ENCODE measurements at places on chromosomes 12 and 14. TPM values are rescaled to one million over a fixed set of nuclear protein-coding genes. Genes with fewer than 3 reads are reported as not detected.

DNA sequence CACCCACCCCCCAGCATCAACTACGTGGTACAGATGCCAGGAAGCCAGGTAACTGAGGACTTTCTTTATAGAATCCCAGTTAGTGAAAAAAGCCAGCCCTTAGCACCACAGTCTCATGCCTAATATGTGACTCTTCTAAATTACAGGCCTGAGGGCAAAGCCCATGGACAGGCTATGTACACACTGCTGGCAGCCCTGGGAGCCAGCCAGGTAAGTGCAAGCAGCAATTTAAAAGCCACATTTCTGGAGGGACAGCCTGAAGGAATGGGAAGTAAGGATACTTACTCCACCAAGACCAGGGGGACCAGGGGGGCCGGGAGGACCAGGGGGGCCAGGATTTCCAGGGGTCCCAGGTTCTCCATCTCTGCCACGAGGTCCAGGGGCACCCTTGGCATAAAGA lies 7.0 kb downstream of the COL2A1 start:
- H3K4me1 ChIP-seq: peaks cover 15% of the 10 kb centered on the region
- H3K27me3 ChIP-seq: peaks cover 89% of the 10 kb centered on the region
- no peak for DNase-seq
- H3K4me3 ChIP-seq: no peak overlapping the region

- peaks cover 29% of the 10 kb centered on the region for H3K36me3 ChIP-seq
- DNase-seq: no peak
- no peak overlapping the region for H3K27ac ChIP-seq
- H3K27me3 ChIP-seq: no peaks in the 10 kb centered on the region
- H3K4me3 ChIP-seq: no peak overlapping the region
These were observed 22.0 kb downstream of the POLE start for GRCh38 chr12:132665149-132665491.

DNA sequence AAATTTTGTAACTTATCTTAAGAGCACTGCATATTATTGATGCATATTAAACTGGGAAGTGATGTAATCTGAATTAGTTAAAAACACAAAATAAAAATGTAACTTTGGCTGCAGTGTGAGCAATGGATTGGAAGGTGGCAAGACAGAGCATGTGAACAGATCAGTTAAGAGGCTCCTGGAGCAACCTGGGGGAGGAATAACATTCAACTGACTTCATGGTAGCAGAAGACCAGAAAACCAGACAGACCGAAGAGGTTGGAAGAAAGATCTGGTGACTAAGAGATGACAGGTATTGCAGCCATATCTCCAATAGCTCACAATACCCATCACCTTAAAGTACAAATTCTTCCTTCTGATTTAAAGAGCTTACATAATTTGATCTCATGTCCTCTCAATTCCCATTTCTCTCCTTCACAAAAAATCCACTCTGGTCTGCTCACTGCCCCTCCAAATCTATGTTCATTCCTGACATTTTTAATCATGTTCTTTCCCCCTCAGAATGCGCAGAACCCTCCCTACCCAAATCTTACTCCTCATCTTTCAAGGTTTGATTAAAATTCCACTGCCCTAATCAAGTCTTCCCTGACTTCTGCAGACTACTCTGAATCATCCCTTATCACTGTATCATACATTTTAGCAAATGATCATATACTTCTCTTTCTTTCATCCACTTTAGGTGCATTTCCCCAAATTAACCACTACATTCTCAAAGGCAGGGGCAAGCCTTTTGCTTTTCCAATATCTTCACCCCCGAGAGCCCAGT lies 51.5 kb downstream of the DUSP16 start:
- DNase-seq: no peak
- no peaks in the 10 kb centered on the region for H3K27me3 ChIP-seq
- no peak overlapping the region for H3K4me3 ChIP-seq
- no peaks in the 10 kb centered on the region for H3K4me1 ChIP-seq

GRCh38 chr14:65804439-65805112 lies 392.0 kb downstream of the FUT8 start:
- H3K4me3 ChIP-seq: no peak overlapping the region
- H3K27me3 ChIP-seq: no peaks in the 10 kb centered on the region
- no peak overlapping the region for H3K27ac ChIP-seq
- DNase-seq: no peak
- no peaks in the 10 kb centered on the region for H3K4me1 ChIP-seq

DNA sequence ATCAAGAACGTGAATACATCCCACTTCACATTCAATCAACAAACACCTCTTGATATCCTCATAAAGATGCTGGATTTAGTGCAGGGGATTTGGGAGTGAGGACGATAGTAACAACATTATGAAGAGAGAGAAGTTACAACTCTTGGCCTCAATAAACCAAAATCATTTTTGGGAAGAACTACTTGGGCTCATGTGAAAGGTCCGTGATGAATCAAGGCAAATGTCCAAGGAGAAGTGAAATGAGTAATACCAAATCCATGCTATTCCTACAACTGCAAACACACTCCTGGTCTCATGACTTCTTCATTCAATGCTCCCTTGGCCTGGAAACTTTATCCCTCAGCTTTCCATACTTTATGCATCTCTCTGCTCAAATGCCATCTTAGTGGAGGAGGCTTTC lies 162.0 kb upstream of the LMNTD1 start:
- H3K4me1 ChIP-seq: no peaks in the 10 kb centered on the region
- H3K27me3 ChIP-seq: peaks cover 8% of the 10 kb centered on the region
- no peak overlapping the region for H3K27ac ChIP-seq
- H3K36me3 ChIP-seq: no peaks in the 10 kb centered on the region
- H3K4me3 ChIP-seq: no peak overlapping the region

DNA sequence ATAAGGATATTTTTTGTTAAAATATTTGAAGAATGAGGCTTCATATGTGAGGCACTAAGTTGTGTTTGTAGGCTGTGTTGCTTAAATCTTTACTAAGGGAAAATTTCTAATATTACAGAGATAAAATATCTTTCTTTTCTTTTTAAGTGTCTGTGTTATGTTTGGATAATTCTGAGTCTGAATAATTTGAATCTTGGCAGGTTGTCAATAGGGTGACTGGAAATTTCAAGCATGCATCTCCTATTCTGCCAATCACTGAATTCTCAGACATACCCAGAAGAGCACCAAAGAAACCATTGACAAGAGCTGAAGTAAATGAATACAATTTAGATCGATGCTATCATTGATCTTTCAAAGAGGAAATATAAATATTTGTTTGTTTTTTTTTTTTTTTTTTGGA lies 29.4 kb downstream of the TMPO start:
- no peak for DNase-seq
- H3K27me3 ChIP-seq: no peaks in the 10 kb centered on the region
- H3K4me1 ChIP-seq: no peaks in the 10 kb centered on the region
- no peak overlapping the region for H3K4me3 ChIP-seq

DNA sequence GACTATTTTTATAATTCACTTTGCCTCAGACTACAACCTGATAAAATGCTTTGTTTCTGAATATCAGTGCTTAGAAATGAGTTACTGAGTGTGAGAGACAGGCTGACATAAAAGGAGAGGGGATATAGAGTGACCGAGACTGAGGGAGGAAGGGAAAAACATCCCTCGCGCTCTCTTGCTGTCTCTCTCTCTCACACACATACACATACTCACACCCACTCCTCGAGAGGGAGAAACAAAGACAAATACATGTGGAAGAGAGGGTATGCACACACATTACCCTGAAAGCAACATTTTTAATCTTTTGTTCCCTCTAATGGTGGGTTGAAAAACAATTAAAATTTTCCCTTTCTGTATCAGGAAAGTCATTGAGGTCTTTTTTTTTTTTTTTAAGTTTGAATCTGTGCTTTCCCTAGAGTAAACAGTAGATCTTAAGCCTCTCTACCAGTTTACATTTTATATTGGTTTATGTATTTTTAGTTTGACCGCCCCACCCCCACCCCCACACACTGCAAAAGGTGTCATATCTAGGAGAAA lies 45.3 kb downstream of the FRS2 start:
- H3K4me3 ChIP-seq: no peak overlapping the region
- peaks cover 30% of the 10 kb centered on the region for H3K4me1 ChIP-seq
- no peak for DNase-seq
- H3K36me3 ChIP-seq: peaks cover 5% of the 10 kb centered on the region

GRCh38 chr12:54740882-54741281 lies 92.7 kb upstream of the DCD start:
- peaks cover 8% of the 10 kb centered on the region for H3K36me3 ChIP-seq
- no peak overlapping the region for H3K4me3 ChIP-seq
- peaks cover 43% of the 10 kb centered on the region for H3K27me3 ChIP-seq
- H3K27ac ChIP-seq: no peak overlapping the region
- no peaks in the 10 kb centered on the region for H3K4me1 ChIP-seq

DNA sequence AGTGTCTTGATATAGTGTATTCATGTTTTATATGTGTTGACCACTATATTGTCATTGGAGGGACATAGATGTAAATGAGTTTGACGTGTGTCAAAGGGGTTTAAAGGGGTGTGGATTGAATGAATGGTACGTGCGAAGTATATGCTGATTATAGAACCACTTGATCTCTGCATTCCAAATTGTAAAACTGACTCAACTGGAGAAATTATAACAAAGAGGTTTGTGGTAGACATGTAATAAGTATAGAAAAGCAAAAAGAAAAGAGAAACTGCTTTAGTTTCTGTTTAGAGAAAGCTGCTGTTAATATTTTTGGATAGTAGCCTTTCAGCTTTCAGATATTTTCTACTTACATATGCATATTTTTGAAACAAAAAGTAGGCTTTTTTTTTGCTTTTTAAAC lies 8.9 kb upstream of the MYRFL start:
- H3K4me3 ChIP-seq: no peak overlapping the region
- no peaks in the 10 kb centered on the region for H3K4me1 ChIP-seq
- H3K27ac ChIP-seq: no peak overlapping the region

GRCh38 chr12:2974560-2974971 lies 15.4 kb downstream of the TEAD4 start:
- H3K4me1 ChIP-seq: no peaks in the 10 kb centered on the region
- no peak overlapping the region for H3K4me3 ChIP-seq
- H3K27me3 ChIP-seq: peaks cover 10% of the 10 kb centered on the region
- no peak overlapping the region for H3K27ac ChIP-seq
- DNase-seq: no peak

DNA sequence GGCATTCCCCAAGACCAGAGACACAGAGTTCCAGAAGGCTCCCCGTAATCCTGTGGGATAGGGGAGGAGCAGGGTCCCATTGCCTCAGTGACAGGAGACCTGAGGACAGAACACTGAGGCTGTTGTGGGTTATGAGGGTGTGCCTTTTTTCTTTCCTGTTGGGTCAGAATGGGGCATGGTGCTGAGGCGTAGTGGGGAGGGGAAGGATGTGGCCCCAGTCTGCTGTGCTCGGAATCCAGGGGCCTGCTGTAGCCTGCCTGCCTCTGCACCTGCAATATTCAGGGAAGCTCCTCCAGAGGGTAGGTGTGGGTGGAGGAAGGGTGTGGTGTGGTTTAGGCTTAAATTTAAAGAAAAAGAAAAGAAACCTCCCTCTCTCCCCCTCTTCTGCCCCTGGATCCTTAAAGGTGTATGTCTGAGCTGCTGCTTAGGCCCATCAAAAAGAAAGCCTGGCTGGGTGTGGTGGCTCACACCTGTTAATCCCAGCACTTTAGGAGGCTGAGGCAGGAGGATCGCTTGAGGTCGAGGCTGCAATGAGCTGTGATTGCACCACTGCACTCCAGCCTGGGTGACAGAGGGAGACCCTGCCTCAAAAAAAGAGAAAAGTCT lies 18.7 kb downstream of the PLEKHG3 start:
- H3K27me3 ChIP-seq: peaks cover 6% of the 10 kb centered on the region
- DNase-seq: no peak
- H3K4me3 ChIP-seq: no peak overlapping the region
- peaks cover 1% of the 10 kb centered on the region for H3K4me1 ChIP-seq

GRCh38 chr12:29334937-29335336 lies 46.0 kb downstream of the ERGIC2 start:
- peaks cover 4% of the 10 kb centered on the region for H3K4me1 ChIP-seq
- no peak overlapping the region for H3K4me3 ChIP-seq
- DNase-seq: no peak
- no peaks in the 10 kb centered on the region for H3K27me3 ChIP-seq
- peaks cover 10% of the 10 kb centered on the region for H3K36me3 ChIP-seq

The CD69 gene
- polyA plus RNA-seq: 1,329 TPM

The FRMD6 gene
- 0.44 TPM for polyA plus RNA-seq

Measured in naive B cell (primary cell).